ENCODE measurements at places on chromosomes 6 and 20.
A peak's percentile ranks its signal among the peaks of the same experiment; 100 is the strongest.

DNA sequence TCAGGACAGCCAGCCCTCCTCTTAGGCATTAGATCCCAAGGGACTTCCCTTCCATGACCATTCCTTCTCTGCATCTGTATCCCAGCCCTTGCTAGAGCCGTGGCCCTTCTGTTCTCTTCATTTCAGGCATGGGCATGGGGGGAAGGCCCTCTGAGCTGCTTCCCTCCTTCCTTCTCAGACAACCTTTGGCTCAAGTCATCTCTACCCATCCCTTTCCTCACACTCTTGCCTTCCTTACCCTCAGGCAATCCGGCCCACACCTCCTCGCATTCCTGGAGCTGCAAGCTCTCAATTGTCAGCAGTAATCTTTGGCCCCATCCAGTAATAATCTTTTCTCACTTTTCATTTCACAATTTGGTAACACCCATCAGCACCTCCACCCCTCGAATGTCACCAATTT, 426.9 kb upstream of the JARID2 start:
- DNase-seq, result no peak

DNA sequence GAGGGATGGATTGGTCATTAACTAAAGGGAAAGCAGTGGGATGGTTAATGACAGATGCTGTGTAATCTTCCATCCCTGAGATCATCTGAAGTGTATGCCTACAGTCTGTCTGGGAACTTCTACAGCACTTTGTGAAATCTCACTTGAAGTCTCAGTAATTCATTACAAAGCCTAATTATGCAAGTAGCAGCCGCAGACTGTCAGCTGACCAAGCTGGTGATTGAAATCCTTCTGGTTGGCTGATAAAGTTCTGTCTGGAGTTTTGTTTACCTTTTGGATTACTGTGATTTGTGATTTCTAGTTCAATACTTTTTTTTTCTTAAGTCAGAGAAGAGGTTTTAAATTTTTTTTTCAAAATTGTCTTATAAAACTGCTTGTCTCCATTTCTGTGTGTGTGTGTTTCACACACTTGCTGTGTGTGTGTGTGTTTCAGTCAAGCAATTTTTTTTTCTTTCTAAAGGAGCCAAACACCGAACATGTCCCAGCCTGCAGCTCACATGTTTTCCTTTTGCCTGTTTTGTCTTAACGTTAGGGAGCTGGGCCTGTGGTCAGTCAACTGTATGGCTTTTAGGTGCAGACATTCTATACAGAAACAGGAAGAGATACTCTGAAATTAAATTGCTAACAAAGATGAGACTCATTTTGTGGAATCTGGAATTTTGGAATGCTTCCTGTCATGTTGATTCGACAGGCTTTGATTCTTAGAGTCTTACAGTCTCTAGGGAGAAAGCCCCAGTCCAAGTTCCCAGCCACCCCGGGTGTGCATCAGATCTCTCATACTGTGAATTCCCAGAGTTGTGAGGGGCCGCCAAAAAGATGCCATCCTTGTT, 28.5 kb upstream of the ADGRF4 start:
- DNase-seq, result no peak

GRCh38 chr6:31691078-31691463, 10.2 kb upstream of the LY6G5C start:
- no peak for DNase-seq

- no peak for DNase-seq
These were observed 162.6 kb upstream of the DTNBP1 start for GRCh38 chr6:15825332-15825930.

DNA sequence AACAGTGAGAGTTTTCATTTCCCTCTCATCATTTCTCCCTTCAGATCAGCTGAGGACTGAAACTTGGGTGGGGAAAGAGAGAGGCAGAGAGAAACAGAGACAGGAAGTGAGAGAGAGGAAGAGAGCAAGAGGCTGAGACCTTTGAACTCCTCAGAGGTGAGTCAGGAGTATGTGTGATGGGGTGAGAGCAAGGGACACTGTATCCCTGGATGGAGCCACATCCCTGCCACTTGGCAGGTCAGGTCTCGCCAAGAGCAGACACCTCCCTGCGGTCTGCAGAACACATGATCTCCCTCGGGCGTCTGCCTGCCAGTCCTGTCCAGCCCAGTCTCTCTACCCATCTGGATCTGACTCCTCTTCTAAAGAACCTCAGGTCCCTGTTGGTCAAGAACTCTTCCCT, 62.7 kb upstream of the SYNDIG1 start:
- no peak for DNase-seq

- no peak for DNase-seq
These were observed 72.4 kb downstream of the HACE1 start for GRCh38 chr6:104787305-104787704.

GRCh38 chr20:22282696-22283095, 301.7 kb downstream of the FOXA2 start:
- no peak for DNase-seq

- no peak for DNase-seq
These were observed 725.1 kb downstream of the KIF16B start for GRCh38 chr20:15848126-15848525.

DNA sequence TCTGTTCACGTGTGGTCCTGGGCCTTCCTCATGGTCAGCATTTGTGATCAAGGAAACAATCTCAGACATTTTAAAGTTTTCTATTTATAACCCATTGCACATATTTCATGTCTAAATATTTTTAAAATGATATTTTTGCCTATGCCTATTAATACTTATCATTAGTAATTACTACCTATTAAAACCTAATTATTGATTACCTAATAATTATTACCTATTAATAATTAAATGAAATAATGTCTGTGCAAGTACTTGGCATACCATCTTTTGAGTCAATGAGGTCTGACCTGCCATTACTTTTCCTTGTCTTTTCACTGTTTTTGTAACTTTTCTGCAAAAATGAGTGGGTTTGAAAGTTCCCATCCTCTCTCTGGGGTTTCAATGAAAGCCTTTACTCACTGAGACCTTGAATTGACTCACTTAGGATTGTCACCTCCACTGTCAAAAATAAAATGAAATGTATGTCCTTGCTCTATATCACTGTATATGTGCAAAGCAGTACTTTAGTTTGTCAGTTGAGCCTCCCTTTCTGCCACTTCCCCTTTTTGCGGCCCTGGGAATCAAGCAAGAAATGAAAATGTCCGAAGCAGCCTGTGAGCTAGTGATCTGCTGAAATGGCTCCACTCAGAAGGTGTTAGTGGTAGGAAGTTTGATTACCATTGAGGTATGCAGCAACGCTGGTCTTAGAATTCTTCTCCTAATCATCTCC, 87.8 kb downstream of the L3MBTL3 start:
- no peak for DNase-seq

DNA sequence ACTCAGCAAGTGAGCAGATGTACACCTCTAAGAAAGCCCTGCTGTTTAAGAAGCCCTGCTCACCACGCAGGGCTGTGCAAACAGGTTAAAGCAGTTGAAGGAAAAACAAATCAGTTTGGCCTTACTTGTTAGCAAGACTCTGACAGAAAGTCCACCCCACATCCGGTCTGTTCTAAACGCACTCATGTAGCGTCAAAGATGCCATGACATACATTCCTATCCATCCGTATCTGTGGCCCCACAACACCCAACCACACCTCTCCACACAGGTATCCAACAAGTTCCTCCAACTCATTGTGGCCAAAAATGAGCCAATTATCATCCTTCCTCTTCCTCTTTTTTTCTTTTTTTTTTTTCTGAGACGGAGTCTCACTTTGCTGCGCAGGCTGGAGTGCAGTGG, 22.8 kb upstream of the RAB22A start:
- no peak for DNase-seq

DNA sequence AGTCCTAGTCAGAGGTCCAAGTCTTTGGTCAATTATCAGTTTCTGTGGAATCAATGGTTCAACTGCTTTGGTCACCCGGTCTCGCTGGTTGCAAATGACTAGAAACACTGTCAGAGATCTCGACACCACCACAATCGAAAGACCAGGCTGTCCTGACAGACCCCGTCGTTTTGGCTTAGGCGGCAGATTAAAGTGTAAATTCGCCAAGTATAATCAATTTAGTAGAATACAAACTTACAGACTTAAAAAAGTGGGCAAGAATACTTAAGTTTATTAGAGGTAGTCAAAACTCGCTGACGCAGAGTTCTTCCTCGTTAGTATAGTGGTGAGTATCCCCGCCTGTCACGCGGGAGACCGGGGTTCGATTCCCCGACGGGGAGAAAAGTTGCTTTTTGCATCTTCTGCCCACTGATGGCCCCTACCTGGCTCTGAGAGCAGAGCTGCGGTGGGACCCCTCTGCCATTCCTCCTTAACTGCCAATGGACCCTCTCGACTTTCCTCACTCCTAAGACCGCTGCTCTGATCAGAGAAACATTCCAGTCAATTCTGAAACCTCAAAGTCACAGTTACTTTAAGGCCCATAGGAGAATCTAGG, 30.6 kb upstream of the ZNF184 start:
- DNase-seq, result peak; percentile 13

DNA sequence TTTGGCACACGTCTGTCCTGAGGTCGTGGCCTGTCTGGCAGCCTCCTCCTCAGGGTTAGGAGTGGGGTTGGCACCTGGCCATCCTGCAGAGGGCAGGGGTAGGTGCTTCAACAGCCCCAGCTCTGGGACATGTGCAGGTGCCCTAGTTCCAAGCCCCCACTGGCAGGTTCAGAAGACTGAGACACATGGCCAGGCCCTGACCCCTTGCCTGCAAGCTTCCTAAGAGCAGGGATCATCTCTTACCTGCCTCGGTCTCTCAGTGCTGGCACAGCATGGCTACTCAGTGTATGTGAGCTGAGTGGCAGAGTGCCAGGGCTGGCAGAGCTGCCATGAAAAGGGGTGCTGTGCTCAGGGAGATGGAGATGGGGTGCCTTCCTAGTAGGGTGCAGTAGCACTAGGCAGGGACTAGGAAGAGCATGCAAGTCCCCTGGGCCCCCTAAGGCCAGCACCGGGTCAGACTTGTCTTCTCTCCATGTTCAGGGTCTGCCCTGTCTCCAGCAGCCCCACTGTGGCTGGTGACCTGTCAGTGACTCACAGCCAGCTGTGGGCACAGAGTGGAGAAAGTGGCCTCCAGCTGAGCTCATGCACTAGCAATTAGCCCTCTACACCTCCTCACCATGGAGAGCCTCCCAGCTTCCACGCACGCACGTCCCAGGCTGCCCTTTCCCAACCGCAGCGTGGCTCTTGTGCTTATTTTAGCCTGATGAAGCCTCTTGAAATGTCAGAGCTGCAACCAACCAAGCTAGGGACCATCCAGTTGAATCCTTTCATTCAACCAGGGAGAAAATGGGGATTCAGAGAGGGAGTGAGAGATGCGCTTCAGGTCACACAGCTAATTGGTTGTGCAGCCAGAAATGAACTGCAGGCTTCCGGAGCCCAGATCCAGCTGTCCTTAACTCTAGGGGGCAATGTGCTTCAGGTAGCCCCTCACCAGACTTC, 116.6 kb downstream of the MRPL14 start:
- peak; percentile 85 for DNase-seq

GRCh38 chr20:19321176-19321575, 108.7 kb downstream of the SLC24A3 start:
- DNase-seq, result no peak

GRCh38 chr6:148265054-148265453, 77.6 kb upstream of the SASH1 start:
- DNase-seq, result no peak

- DNase-seq, result no peak
These were observed 21.5 kb upstream of the AAR2 start for GRCh38 chr20:36214684-36215256.

GRCh38 chr20:40251284-40251932, 437.6 kb downstream of the MAFB start:
- no peak for DNase-seq

All from NCI-H187 (cell line).